ENCODE measurements at places on chromosomes 13 and 19.

- DNase-seq, result no peak
Observed at GRCh38 chr13:99829593-99830239, 141.9 kb downstream of the ZIC5 start.

DNA sequence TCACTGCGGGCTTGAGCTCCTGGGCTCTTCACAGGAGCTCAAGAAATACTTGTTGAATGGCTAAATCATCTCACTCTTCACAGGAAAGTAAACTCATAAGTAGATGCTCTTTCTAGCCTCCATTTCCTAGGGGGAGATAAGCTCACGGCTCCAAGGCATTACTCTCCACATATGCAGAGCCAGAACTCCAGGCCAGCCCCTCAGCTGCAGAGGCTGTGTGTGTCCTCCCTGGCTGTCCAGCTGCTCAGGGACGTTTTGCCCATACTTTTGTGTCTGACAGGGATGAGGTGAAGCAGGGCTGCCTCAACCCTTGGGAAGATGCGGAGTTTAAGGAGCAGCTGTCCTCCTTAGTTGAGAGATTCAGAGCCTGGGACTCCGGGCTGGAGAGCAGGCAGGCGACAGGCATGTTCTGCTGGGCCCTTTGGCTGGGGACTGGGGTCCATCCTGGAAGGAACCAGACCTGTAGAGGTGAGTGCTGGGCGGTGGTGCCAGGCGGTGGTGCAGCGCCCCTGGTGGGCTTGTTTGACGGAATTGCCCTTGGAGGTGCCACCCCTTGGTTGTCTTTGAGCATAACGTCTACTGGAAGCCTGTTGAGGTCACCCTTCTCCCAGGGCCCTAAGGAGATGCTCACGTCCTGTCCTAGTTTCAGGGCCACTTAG is 20.5 kb upstream of the SLC15A1 start:
- no peak for DNase-seq

DNA sequence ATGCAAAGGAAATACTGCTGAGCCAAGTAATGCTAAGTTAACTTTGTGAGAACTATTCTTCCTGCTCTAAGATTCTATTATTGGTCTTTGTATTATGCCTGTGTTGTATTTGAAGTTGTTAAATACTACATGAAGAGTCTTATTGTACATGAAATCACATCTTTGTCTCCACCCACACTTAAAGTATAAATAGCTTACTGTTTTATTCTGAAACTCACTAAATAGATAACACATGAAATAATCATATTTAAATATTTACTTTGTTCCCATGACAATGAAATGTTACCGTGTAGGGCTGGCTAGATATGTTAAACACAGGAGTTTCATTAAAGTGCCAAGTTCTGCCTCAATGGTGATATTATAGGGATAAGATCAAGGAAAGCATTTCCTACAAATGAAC is 562.1 kb upstream of the ATXN8OS start:
- DNase-seq, result no peak

DNA sequence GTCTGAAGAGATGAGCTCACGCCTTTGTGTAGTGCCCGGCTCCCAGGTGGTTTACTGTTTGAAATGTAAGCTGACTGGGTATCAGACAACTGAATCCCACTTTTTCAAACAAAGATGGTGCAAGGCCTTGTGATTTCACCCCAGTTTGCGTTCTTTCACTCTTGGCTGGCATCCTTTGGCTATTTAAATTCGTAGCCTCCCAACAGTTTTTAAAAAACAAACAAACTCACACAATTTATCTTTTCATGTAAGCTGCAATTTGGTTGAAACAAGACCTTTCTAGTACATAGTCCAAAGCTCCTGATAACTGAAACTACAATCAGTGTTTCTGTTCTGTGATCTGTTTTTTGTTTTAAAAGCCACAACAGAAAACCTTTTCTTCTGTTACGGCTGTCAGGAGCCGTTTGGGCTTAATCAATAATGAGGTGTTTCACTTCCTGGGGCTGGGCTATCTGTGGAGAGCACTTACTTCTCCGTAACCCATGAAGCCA is 65.1 kb upstream of the NPAS1 start:
- no peak for DNase-seq

DNA sequence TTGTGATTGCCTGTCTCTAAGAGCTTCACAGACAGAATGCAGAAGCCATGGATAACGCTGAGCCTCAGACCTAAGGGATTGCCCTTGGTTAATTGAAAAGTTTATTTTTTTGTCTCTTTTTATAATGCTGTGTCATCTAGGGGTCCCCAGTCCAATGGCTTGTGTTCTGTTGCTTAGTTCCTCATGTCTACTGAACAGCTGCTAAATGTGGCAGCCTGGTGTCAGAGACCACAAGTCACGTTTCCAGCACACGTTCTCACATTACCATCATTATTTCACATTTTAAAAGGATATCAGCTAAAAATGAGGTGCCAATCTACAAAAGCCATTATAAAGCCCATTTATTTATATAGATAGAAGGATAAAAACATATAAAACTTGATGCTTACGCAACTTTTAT is 1362.0 kb downstream of the PCDH9 start:
- no peak for DNase-seq

- no peak for DNase-seq
Observed at GRCh38 chr13:50244355-50244712, 229.1 kb downstream of the KCNRG start.

DNA sequence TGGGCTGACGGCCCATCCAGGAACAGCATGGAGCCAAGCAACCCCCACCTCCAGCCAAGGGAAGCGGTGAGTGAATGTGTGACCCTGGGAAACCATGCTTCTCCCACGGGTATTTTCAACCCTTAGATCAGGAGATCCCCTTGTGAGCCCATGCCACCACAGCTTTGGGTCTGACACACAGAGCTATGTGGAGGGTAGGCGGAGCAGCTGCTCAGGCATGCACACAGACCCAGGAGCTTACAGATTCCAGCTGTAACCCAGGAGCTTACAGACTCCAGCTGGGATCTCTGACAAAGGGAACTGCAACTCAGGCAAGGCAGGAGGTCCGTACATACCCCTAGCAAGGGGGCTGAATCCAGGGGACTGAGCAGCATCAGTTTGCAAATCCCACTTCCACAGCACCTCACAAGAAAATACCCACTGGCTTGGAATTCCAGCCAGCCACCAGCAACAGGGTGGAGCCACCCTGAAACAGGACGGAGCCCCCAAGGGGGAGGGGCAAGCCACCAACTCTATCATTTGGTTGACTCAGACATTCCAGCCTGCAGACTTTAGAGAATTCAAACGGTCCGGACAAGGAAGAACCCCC is 40.8 kb upstream of the RFXAP start:
- DNase-seq, result no peak

DNA sequence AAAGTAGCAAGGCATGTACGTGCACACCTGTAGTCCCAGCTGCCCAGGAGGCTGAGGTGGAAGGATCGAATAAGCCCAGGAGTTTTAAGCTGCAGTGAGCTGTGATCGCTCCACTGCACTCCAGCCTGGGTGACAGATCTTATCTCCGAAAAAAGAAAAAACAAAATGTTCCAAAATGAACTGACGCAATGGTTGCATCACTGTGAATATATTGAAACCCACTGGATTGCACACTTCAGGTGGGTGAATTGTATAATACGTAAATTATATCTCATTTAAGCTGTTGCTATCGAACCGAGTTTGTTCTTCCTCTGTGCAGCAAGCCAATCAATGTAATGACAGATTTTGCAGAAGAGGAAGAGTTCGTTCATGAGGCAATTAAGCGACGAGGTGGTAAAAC is 1.6 kb upstream of the CASP14 start:
- DNase-seq, result no peak

GRCh38 chr19:12825254-12826131 is 8.9 kb downstream of the RTBDN start:
- DNase-seq, result no peak

DNA sequence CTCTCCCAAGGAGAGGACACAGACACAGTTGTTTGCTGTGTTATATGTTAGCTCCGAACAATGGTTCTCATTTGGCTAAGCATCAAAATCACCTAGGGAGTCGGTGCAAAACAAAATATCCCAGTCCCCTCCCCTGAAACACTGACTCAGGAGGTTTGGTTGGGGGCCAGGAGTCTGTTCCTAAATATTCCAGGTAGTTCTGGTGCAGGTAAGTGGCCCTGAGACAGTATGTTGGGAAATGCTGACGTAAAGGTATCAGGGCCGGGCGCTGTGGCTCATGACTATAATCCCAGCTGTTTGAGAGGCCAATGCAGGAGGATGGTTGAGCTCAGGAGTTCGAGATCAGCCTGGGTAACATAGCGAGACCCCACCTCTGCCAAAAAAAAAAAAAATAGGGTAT is 2.3 kb upstream of the MAP2K7 start:
- DNase-seq, result no peak

- DNase-seq, result no peak
Observed at GRCh38 chr19:47479701-47480503, 4.1 kb downstream of the KPTN start.

GRCh38 chr13:82477436-82477835 is 1404.8 kb downstream of the SLITRK1 start:
- DNase-seq, result no peak

DNA sequence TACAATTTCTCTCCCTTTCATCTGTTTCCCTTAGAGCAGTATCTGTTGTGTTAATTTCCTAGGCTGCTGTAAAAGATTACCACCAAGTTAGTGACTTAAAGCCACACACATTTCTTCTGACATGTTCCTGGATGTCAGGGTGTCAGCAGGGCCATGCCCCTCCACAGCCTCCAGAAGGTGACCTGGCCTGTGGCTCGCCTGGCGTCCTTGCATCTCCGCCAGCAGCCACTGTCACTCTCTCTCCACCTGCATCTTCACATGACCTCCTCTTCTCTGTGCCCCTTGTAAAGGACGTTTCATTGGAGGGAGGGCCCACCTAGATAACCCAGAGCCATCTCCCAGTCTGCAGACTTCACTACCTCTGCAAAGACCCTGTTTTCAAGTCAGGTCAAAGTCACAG is 61.3 kb downstream of the SLC7A9 start:
- no peak for DNase-seq

DNA sequence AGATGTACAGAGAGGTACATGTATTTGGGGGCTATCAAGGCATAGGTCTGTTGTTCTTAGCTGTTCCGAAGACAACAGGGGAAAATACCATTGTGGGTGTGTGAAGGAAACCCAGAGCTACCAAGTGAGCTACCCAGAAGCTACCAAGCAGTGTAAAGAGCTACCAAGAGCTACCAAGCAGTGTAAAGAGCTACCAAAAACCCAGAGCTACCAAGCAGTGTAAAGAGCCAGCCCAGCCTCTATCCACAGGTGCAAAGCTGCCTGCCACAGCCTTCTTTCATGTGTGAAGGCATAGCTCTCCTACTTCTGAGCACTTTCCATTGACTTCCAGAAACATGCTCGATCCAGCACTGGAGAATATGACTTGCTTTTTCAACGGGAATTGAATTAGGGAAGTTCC is 145.7 kb downstream of the AKAP11 start:
- DNase-seq, result no peak

- no peak for DNase-seq
Observed at GRCh38 chr13:49403996-49404702, 39.7 kb downstream of the CAB39L start.

GRCh38 chr19:1259206-1259875 is 9.8 kb upstream of the CIRBP start:
- DNase-seq, result peak; percentile 55

GRCh38 chr13:111267784-111268183 is 52.7 kb upstream of the TEX29 start:
- no peak for DNase-seq

DNA sequence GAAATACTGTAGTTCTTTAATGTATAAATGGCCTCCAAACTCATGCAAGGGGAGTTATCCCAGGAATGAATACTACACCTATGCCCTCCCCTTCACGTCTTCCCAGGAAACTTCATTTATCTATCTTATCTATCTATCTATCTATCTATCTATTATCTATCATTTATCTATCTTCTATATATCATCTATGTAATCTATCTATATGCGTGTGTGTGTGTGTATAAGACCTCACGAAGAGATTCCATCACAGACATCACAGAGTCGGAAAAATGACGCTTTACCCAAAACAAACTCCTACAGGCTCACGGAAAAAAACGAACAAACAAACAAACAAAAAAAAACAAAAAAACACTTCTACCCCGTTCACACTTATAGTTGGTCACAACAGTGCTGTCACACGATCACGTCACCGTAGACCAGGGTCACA is 486 bp downstream of the ZNF529 start:
- no peak for DNase-seq

DNA sequence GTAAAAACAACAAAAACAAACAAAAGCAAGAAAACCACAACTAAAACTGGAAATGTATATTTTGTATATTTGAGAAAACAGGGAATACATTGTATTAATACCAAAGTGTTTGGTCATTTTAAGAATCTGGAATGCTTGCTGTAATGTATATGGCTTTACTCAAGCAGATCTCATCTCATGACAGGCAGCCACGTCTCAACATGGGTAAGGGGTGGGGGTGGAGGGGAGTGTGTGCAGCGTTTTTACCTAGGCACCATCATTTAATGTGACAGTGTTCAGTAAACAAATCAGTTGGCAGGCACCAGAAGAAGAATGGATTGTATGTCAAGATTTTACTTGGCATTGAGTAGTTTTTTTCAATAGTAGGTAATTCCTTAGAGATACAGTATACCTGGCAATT is 17.1 kb downstream of the KLF5 start:
- DNase-seq, result no peak

DNA sequence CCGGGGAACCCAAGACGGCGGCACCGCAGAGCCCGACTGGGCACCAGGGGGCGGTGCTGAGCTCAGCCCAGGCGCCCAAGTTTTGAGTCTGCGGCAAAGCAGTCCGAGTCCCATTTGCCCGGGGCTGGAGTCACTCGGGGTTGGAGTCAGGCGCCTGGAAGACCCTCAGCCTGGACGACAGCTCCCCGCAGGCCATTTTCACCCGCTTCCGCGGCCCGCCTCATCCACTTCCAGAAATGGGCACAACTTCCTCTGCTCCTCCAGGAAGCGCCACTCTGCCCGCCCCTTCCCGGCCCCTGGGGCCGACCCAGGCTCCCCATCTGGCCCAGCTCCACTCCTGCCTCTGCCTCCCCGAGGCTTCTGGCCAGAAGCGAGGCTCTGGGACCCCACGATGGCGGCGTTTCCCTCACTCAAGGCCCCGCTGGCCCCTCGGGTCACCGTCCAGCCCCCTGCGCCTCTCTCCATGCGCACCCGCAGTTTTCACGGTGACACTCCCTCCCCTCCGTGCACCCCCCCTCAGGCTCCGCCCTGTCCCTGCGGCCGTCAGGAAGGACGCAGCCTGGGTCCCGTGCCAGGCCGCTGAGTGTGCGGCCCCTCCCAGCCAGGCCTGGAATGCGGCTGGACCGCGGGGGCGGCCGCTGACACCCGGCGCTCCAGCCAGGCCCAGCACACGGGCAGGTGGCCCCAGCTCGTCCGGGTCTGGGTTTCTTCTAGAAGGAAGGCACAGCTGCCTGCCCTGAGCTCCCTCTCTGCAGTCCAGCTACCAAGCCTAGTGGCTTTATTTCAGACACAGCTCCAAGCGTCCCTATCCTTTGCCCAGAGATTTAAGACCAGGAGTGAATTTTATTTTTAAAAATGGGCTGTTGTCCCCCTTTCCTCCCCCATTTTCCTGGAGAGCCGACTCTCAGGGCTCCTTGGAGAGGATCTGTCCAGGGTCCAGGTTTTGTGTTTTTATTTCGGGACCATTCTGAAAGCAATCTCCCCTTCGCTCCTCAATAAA is 4.7 kb downstream of the SERTAD1 start:
- peak; percentile 89 for DNase-seq

All from hematopoietic multipotent progenitor cell treated with erythropoietin and hydrocortisone succinate and interleukin-3 and kit ligand, for 17 days (in vitro differentiated cells).